ENCODE measurements at places on chromosomes 2 and 18. TPM values are rescaled to one million over a fixed set of nuclear protein-coding genes. Genes with fewer than 3 reads are reported as not detected.
A peak's percentile ranks its signal among the peaks of the same experiment; 100 is the strongest.

RPRM gene
- total RNA-seq = not detected

DNA sequence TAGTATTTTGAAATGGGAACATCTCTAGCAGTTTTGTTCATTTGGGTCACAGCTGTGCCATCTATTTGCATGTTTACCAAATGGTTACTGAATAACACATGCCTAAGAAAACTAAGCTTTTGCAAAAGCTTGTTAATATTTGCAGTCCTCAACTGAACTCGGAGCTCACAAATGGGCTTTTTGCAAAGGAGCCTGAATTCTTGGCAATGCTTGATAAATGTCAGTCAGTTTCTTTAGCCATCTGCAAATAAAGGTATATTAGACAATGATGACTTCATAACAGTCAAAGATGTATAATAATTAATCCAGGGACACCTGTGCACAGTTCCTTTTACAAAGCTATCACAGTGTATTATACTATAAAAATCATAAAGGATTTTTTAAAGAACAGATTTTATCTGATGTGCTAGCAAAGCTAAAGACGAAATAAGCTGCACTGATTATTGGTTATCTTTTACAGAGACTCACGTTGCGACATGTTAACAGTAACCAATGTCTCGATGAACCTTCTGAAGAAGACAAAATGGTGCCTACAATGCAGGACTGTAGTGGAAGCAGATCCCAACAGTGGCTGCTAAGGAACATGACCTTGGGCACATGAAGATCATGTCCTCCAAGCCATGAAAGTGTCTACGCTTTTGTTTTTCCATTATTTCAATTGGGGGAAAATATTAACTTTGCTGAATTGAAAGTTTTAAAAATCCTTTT lies 248.4 kb upstream of the KCNJ3 start:
- DNase-seq = no peak

PDCD1 gene
- total RNA-seq = not detected

PREB gene
- total RNA-seq = 46.0 TPM

- DNase-seq = no peak
Observed at GRCh38 chr2:46815121-46815802, 100.3 kb downstream of the MCFD2 start.

GRCh38 chr2:47172156-47172921 lies 17.2 kb upstream of the STPG4 start:
- DNase-seq = no peak

PTMA gene
- total RNA-seq = 2,614 TPM

PJVK gene
- 1.6 TPM for total RNA-seq

DNA sequence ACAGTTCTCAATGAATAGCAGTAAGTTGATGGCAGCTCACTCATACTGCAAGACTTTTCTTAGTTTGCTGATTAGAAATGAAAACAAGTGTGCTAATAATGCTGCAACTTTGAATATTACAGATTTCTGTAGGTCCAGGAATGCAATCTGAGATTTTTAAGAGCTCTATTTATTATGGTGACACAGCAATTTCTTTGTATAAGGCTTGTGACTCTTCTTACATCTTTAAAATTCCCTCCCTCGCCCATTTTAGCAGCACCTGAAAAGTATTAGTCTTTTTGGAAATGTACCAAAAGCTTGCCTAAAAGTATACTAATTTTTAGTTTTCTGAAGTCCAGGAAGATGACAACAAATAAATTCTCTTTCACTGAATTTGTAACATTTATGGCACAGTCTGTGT lies 4.4 kb upstream of the HTR2B start:
- DNase-seq = no peak

- DNase-seq = peak; percentile 93
Observed at GRCh38 chr2:11738589-11739436, 7.6 kb upstream of the LPIN1 start.

BMP10 gene
- total RNA-seq = not detected

TTN gene
- 5.5 TPM for total RNA-seq

PID1 gene
- total RNA-seq = 13.0 TPM

SOWAHC gene
- 9.3 TPM for total RNA-seq

GRCh38 chr18:6580401-6580800 lies 149.1 kb upstream of the ARHGAP28 start:
- DNase-seq = no peak

DNA sequence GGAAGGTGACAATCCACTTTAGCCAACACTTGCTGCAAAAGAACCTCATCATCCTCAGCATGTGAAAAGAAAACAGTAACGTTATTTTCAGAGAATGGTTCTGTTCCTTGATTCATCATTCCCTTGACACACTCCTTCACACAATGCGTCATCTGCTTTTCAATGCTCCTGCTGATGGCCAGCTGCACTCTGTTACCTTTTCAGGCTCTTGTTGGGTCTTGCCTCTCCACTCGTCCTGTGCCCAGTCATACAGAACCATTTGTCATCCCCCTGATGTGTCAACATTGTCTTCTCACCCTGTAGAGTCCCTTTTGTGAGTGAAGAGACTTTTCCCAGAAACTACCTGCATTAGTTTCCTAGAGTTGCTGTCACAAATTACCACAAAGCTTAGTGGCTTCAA lies 12.2 kb upstream of the DTNA start:
- DNase-seq = no peak

- DNase-seq = peak; percentile 29
Observed at GRCh38 chr2:27833931-27834330, 56.3 kb downstream of the RBKS start.

CCDC148 gene
- 9.1 TPM for total RNA-seq

All from fibroblast of the aortic adventitia (primary cell).